Mucosa of gallbladder (tissue), 1 donor: ENCODE measurements at places on chromosomes 5 and 9. TPM values are rescaled to one million over a fixed set of nuclear protein-coding genes. Genes with fewer than 3 reads are reported as not detected.

CRAT gene
- total RNA-seq, result 83.8 TPM

- peak; percentile 67 for DNase-seq
Observed at GRCh38 chr5:80255431-80255810, 427 bp downstream of the SERINC5 start.

DNA sequence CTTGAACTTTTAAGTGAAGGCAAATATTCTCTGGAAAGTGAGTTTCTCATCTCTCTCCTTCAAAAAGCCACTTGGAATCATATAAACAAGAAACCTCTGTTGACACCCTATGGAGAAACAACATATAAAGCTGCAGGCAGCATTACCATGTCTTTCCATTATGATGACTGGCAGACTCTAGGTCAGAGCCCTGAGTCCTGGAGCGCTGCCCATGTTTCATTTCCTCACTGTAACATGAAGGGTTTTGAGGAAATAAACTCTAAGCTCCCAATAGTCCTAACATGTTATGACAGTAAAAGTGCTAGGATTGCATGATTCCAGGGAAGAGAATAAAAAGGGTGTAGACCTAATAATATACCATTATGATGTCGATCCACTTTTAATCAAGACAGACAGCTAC lies 220.6 kb downstream of the CTNND2 start:
- DNase-seq, result peak; percentile 27

DNA sequence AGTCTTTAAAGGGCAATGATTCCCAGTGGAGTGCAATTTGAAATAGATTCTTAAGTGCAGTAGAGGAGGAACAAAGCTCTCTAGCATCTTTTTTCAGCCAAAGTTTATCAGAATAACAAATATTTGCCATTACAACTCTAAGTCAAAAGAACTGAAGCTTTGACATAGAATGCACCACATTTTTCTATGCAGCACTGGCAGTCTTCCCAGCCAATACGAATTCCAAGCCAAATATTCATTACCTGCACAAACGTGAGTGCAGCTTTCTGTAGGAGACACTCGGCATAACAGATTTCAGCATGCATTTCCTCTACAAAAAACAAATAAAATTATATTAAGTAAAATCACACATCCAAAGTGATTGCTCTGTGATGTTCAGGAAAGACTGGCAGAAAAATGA lies 103.4 kb downstream of the TTC39B start:
- no peak for DNase-seq

- DNase-seq, result no peak
Observed at GRCh38 chr5:128413356-128413755, 124.7 kb downstream of the FBN2 start.

CD14 gene
- 104 TPM for total RNA-seq

DNA sequence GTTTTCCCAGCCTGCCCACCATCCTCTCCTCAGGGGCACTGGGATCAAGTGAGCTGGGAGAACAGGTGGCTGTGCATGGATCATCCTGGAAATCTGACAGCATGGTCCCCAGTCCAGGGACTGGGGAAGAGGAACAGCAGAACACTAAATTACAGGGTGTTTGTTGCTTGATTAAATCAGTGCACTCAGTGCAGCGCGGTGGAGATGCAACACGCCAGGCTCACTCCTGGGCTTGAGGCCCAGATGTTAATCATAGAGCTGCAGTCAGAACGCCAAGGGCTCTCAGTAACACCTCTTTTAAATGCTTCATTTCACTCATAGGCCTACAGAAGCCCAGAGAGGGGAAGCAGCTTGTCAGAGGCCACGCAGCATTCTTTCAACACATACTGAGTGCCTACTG lies 14.2 kb upstream of the LARP1 start:
- DNase-seq, result no peak

- no peak for DNase-seq
Observed at GRCh38 chr9:131187957-131188356, 62.6 kb downstream of the NUP214 start.

DNA sequence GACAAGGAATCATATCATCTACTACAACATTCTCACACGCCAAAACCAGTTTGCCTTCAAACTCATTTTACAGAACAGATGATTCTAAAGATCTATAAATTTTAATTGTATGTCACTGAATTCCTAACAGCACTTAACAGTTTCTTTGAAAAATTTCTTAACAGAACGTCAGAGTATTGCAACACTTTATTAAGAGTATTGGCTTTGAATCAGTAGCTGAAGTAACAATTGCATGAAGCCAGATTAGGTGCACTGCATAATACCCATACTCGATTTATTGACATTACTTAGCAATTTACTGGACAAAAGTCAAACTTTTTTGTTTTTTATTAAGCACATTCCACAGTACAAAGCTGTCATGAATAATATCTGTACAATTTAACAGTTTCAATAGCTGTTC lies 75.8 kb downstream of the SMIM23 start:
- no peak for DNase-seq

DNA sequence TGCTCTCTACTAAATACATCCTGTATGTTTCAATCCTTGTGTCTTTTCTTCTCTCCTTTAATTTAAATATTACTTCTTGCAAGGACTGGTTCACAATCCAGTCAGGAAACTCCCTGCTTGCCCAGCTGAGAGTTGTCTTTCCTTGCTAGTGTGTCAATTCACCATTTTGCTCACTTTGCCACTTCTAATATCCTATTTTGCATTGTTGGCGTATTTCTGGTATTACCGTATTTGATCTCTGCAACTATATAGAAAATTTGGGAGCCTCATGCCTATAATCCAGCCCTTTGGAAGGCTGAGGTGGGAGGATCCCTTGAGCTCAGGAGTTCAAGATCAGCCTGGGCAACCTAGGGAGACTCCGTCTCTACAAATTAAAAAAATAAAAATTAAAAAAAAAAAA lies 90.5 kb upstream of the TTC23L start:
- DNase-seq, result no peak

PCDHGA10 gene
- total RNA-seq, result 6.2 TPM

DNA sequence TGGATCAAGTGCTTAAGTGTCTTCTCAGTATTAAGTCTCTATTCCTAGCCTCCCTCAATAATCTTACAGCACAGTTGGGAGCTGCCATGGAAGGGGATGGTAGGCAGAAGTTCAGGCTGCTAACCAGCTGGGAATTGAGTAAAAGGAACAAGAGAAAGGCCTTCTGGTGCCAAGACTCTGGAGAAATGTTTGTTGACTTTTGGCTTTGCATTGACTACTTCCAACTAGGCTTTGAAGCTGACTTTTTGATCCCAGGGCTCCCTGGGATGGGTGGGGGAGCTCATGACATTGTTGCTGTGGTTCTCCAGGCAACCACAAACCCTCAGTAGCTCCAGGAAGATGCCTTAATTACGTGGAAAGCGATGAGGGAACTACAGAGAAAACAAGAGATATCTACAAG lies 85.2 kb upstream of the HTR4 start:
- peak; percentile 79 for DNase-seq

GRCh38 chr9:31908891-31909480 lies 475.5 kb upstream of the ACO1 start:
- no peak for DNase-seq

GRCh38 chr9:114008667-114009410 lies 69.3 kb downstream of the AMBP start:
- peak; percentile 8 for DNase-seq

NOXA1 gene
- 36.7 TPM for total RNA-seq

GRCh38 chr5:83281658-83282057 lies 189.9 kb upstream of the VCAN start:
- no peak for DNase-seq

DNA sequence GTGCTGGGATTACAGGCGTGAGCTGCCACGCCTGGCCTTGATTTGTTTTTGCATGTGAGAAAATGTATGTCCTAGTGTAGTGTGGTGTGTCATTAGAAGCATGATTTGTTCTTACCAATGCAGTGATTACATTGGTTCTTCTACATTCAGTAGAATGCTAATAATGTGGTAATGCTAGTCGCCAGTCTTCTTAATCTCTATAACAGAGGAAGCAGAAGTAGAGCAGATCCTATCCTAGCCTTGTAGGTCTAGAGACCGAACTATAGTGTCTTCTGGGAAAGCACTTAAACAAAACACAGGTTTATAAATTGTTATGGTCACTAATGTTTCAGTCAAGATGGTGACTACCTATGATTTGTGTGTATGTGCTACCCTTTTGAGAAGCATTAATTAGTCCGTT lies 197.5 kb upstream of the DMRT1 start:
- DNase-seq, result no peak

CRB2 gene
- 0.06 TPM for total RNA-seq

DNA sequence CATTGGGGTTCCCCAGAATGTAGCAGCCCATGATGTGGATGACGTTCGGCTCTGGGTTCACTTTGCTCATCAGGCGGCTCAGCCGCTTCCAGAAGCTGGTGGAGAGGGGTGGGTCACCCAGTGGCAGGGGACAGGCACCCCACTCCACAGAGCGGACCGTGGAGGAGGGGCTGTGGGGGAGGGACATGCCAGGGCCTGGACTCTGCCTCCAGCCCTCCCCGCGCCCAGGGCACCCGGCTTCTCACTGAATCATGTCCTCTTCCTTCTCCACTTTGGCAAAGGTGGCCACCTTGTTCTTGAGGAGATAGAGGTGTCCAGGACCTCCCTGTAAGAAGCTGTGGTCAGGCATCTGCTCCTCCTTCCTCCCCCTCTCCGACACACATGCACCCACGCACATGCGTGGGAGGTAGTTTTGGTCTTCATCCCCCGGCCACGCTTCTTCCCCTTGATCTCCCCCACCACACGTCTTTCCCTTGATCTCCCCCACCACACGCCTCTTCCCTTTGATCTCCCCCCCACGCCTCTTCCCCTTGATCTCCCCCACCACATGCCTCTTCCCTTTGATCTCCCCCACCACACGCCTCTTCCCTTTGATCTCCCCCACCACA lies 8.9 kb upstream of the ENTPD8 start:
- no peak for DNase-seq

DNA sequence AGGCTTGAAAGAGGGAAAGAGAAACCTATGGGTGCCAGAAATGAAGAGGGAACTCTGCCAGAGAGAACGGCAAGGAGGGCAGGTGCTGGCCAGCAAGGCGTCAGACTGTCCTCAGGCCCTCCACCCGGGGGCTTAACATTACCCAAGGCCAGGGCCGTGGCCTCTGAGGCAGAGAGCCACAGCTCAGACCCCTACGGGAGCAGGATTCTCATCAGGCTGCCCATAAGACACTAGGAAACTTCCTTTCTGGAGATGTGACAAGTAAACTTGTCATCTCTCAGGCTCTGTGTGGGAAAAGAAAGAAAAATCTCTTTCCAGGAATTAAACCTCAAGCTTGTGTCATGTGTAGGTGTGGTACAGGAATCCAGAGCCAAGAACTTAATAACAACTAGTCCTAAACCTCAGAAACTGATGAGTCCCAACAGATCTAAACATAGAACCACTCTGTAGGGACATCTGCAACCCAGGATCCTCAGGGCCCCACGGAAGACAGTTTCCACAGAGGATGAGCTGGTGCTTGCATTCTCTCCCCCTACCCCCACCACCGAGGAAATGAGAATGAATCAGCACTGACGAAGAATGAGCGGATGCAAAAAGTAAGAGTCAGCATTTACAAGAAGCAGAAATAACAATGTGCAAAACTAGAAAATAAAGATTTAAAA lies 74.3 kb downstream of the DCP2 start:
- no peak for DNase-seq

DNA sequence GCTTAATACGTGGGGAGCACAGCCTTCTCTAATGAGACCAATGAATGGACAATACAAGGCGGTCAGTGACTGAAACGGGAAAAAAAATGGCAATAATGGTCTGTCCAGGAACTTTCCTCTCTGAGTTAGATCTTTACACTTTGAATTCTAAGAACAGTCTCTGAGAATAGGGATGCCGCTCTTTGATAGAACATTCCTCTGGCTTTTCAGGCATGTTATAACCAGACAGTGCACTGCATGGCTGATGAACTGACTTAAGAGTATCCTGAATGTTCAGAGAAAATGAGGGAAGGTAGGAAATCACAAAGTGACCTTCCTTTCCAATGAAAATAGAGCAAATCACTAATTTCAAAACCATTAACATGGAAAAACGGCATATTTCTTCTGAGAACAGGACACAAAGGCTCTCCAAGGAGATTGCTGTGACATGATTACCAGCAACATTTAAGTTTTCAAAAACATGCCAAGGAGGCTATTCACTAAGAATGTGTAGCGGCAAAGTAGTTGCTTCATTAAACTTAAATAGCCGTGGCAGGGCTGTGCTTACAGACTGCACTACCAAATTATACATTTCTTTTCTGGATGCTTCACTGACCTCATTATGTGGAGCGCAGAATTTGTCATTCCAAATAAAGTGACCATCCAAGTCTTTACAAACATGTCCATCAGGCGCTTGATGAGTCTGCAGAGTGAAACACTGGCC lies 105.9 kb downstream of the MARCHF3 start:
- DNase-seq, result no peak

DNA sequence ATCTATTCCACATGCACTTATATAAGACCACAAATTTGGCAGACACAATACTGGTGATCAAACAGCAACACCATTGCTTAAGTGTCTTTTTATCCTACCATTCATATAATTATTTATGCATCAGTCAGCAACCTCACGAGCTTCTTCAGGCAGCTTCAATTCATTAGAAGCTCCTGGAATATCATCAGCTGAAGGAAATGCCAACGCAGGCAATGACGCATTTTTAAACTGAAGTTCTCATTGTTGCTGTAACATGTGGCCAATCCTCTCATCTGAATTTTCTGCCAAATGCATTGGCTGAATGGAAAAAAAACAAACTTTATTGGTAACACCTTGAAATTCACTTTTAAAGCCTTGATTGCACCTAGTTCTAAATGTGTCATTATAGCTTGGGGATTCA lies 376.4 kb upstream of the RGMB start:
- DNase-seq, result no peak

PCDHGA11 gene
- total RNA-seq, result 4.2 TPM

GRCh38 chr5:36013182-36013581 lies 22.0 kb upstream of the UGT3A1 start:
- no peak for DNase-seq

CDX1 gene
- 0.29 TPM for total RNA-seq

NEUROG1 gene
- not detected for total RNA-seq

- no peak for DNase-seq
Observed at GRCh38 chr5:5276430-5276829, 136.3 kb downstream of the ADAMTS16 start.

DNA sequence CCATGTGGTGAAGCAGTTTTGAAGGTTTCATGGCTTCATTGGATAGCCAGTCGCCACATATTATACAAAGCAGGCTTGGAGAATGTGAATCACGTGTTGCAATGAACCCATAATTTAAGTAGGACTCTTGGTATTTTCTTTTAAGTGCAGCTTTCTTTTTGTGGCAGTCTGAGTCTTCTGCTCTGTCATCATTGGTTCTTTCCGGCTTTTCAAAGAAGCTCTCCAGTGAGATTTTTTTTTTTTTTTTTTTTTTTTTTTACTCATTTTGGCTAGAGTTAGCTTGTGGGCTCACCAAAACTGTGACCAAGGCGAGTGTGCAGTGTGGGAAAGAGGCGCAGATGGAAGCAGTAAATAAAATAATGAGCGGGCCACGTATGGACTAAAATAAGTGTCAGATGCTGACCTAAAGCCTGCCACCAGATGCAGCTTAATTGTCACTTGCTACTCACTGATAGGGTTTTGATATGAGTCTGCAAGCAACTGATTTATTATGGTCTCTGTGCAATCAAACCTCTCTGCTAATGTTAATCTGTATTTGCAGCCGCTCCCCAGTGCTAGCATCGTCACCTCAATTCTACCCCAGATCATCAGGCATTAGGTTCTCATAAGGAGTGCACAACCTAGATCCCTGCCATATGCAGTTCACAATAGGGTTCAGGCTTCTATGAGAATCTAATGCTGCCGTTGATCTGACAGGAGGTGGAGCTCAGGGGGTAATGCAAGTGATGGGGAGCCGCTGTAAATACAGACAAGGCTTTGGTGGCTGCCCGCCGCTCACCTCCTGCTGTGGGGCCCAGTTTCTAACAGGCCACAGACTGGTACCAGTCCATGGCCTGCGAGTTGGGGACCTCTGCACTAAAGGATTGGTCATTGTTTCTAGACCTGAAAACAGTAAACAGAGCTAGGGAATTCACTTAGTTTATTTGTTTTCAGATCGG lies 45.5 kb upstream of the LARP1 start:
- DNase-seq, result no peak
